ENCODE measurements at places on chromosomes 4 and X.

GRCh38 chr4:82360298-82361177 lies 13.3 kb downstream of the HNRNPD start:
- DNase-seq: no peak

DNA sequence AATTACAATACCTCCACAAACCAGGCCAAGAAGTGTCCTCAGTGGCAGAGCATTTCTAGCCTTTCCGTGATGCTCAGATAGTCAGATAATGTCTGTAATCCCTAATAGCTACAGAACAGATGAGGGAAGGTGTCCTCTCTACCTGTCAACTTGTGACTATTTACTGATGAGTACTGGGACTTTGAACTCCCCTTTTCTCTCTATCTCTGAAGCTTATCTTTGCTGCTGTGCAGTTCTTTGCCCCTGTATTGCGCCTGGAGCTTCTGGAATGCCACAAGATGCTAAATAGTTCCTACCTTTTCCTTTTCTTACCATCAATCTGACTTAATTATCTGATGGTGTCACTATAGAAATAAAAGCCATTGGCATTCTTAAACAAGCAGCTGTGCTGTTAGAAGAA lies 30.5 kb downstream of the FGF2 start:
- DNase-seq: no peak

DNA sequence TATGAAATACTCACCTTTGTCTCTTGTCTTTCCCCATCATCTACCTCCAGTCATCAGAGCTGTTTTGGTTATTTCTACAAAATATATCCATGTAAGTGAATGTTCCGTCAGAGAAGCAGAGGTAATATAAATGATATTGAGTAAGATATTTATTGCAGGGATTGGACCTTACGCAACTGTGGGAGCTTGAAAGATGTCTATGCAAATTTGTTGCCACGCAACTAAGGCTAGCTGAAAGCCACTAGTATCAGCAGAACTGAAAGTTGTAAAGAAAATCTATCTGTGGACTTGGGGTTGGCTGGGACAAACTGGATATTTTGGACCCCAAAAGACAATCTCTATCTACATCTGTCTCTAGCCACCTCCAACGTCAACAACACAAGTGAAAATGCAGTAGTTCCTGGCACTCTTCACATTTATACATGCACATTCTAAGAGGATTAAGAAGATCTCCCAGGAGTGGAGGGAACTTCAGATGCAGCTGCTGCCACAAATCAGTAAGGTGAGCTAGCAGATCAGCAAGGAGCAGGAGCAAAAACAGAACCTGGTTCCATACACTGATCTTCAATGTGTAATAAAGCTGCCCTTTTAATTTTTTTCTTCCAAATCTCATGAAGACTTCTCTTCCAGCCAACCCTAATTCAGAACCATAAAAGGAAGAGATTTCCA lies 8.5 kb upstream of the CCSER1 start:
- DNase-seq: no peak

DNA sequence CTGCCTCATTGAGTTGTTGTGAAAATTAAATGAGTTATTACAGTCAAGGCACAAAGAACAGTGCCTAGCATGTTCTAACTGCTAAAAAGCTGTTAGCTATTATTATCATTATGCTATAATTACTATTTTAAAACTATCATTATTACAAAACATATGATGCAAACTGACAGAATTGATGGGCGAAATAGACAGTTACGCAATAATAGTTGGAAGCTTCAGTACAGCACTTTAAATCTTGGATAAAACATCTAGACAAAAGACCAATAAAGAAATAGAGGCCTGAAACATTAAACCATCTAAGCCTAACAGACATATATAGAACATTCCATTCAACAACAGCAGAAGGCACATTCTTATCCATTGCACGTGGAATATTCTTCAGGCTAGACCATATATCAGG lies 73.0 kb downstream of the TAB3 start:
- no peak for DNase-seq

- no peak for DNase-seq
Measured at GRCh38 chr4:37590016-37590415, 96.2 kb downstream of the RELL1 start.
